ENCODE measurements at places on chromosomes 2 and 18.

DNA sequence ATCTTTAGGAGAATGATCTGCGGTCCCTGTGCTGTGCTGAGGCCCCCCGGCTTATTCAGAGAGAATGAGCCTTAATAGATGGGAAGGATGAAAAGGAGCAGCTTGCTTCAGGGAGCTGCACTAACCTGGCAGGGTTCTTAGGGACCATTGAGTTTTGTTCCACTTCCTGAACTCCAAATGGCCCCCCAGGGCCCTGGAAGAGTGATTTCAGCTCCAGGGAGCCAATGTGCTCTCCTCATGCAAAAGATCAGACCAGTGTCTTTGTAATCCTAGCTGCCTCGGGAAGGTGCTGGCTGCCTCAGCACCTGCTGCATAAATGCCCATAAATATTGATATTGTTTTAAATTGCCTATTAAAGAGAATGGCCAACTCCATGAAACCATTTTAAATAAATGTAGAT lies 210.2 kb downstream of the NCK2 start:
- DNase-seq: no peak

- DNase-seq: no peak
Measured at GRCh38 chr2:165202239-165202638, 1.6 kb downstream of the SCN3A start.

DNA sequence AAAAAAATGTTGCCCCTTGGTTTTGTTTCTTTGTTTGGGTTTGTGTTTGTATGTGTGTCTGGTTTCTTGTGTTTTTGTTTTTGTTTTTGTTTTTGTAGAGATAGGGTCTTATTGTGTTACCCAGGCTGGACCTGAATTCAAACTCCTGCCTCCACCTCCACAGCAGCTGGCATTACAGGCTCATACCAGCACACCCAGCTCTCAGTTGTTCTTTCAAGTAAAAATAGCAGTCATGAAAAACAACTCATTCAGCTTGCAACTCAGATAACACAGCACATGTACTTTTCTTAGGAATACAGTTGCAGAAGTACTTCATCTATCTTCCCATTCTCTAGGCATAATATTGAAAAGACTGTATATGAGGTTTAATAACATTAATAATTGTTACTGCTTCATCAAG lies 37.0 kb downstream of the ZC3H8 start:
- DNase-seq: no peak

GRCh38 chr2:147108548-147108947 lies 736.3 kb upstream of the ACVR2A start:
- no peak for DNase-seq

- no peak for DNase-seq
Measured at GRCh38 chr18:72768681-72769229, 99.0 kb downstream of the NETO1 start.

DNA sequence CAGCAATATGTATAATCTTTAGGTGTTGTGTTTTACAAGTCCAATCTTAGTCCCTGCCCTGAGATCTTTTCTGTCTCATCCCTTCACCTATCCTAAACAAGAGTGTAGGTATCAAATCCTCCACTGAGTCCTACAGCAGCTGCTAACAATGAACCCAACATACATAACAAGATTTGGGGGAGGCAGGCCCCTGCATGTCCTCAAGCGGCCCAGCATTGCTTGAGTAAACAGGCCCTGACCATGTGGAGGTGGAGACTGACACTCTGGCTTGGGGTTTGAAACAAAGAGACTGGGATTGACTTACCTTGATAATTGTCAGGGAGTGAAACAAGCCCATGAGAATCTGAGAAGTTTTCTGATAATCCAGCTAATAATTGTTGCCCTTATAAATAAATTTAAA lies 213.4 kb downstream of the STK39 start:
- no peak for DNase-seq

DNA sequence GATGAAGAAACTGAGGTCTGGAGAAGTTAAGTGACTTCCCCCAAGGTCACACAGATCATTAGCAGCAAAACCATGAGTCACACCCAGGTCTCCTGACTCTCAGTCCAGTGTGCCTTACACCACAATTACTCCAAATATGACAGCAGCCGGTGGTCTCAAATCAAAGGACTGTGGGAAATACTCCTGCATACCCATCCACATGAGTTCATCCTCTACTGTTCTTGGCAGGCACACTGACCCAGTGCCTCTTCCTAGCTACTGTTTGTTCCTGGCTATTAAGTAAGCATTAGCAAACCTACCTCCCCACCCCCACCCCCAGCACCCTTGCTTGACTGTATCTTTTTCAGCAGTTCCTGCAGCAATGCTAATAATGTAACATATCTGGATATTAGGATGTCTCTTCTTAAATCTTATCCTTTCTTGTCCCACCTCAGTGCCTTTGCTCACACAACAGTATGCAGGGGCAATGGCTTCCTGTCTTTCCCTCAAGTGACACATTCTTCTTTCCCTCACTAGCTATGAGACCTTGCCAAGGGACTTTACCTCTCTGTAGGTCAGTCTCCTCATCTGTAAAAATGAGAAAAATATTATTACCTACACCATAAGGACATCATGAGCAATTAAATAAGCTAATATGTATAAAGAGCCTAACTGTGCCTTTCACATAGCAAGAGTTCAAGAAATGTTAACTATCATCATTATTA lies 46.2 kb downstream of the FAM98A start:
- no peak for DNase-seq

GRCh38 chr2:109231996-109232705 lies 103.1 kb downstream of the SH3RF3 start:
- no peak for DNase-seq

DNA sequence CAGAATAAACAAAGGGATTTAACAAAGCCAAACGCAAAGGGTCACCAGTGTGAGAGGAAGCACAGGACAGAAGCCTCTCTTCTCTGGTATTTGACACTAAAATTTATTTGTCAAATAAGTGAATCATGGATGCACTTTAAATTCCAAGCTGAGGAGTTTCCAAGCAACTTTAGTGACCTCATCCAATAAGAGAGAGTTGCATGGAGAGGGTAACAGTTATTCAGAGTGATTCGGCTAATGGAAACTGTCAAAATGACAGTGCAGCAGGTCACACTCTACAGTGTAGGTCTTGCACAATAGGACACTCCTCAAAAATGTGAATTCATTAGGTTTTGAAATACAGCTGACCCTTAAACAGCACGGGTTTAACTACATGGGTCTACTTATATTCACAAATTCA lies 103.9 kb upstream of the ACVR1C start:
- DNase-seq: no peak

DNA sequence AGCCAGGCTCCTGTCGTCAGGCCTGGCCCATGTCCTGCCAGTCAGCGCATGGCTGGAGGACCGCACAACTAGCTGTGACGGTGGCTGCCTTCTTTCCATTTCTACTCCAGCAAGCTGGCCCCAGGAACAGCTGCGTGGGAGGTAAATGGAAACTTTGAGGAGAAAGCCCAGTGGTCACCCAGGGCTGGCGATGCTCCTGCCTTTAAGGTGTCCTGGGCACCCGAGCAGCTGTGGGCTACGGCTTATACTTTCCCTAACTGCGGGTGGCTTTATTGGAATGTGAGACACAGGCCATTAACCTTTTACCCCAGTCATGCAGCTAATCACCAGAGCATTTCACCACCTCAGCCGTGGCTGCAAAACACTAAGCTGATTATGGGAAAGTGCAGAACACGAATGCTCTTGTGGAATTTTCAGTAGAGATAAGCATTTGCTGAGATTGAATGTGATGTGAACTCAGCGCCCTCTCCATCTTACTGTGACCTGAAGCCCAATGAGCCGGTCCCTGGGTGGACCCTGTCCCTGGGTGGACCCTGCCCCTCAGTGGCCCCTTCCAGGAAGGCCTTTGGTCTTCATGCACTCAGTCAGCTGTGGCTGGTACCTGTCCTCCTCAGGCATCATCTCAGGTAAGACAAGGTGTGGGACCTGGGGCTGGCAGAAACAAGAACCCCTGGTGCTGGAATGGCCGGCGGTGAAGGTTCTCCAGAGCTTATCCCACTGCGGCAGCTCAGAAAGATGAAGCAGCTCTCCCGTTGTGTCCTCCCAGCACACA lies 275.4 kb upstream of the HS6ST1 start:
- no peak for DNase-seq

- DNase-seq: no peak
Measured at GRCh38 chr2:225598426-225598825, 198.9 kb downstream of the NYAP2 start.

DNA sequence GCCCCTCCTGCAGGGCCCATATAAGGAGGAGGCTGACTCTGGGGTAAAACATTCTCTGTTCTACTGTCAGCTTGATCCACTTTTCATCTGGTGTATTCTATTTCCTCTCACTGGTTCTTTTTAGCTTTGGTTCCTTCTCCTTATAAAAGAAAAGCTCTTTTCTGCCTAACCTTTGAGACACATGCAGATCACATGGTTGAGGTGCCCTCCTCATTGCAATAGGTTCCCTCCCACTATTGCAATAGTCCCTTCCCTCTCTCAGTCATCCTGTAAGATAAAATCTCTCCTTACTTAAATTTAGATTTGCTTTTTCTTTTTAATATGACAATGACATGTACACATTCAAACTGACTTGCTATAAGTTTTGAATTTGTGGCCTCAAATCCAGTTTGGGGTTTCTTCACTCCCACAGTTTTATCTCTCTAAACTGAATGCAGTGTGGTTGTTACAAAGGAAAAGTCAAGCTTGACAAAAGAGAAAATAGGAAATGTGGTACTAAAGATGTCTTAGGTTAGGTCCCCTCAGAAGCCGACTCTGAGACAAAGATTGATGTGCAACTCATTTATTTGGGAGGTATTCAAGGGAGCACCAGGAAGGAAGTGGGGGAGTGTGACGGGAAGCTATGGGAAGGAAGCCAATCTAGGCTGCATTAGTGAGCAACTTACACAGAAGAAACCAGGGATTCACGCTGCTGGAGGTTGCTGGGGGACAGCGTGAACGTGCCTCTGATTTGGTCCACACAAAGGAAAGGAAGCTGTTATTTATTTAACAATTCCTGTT lies 127.6 kb upstream of the LINC00305 start:
- DNase-seq: no peak

- no peak for DNase-seq
Measured at GRCh38 chr2:170170281-170171040, 7.5 kb upstream of the MYO3B start.

DNA sequence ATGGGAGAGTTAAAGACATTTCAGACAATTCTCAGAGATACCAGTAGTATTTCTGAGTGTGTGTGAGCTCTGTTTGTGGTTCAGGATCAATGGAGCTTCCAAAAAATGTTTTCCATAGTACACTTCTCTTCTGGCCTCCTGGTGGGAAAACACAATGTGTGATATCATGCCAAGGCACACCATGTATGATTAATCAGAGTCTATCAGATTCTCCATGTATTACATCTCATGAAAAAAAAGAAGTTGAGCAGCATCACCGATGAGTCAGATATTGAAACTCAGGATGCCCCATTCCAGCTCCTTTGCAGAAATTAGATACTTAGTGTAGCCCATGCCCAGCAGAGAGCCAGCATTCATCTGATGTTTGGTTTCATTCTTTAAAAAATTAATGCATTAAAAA lies 620.3 kb upstream of the POU3F3 start:
- DNase-seq: no peak

GRCh38 chr18:24860978-24861680 lies 400.7 kb downstream of the HRH4 start:
- no peak for DNase-seq

DNA sequence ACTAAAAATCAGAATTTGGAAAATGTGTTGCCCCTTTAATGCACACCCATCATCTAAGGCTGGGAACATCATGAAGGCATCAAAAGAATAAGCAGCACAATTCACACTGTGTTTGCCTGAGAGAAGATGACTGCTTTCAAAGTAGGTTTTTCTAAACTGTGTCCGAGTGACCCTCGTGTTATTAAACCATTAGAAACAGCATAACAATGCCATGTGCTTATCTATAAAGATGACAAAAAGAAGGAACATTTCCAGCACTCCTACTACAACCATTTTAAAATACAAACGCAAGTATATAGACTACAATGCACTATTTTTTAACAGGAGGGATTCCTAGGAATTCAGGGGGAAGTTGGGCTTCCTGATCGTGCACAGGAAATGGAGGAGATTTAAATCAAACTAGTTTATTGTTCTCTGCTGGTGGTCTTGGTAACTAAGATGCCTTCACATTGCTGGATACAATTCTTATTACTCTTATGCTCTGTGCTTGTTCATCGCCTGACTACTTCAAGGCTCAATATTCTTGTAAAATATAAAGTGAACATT lies 305.9 kb upstream of the CCDC68 start:
- no peak for DNase-seq

DNA sequence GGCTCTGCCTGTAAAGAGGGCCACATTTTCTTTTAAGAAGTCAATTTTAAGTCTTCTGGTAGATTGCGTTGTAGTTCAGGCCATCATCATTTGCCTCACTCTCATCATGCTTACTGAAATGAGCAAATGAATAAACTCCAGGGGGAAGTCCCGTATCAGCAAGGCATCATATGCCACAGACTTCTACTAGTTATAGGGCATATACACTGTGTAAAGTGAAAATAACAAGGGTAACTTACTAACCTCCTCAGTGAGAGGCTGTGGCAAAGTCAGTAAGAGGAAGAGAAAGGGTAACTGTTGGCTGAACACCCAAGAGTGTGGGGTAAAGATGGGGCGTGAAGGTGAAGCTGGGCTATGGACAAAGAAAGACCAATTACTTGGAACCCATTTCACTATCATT lies 456.2 kb downstream of the SPAG16 start:
- no peak for DNase-seq

DNA sequence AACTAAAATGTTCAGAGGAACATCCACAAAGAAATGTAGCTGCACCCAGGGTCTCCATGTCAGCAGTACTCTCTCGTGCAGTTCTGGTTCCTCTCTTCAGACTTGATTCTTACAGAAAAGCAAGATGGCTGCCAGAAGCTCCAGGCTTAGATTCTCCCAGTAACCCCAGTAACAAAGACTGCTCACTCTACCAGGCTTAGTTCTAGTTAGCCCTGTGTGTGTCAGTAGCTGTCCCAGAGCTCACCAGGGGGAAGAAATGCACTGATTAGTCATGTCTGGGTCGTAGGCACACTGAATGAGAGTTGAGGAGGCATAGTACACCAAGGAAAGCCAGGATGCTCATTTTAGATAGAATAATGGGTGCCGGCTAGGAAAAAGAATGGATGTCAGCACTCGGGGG lies 395.0 kb upstream of the NRP2 start:
- no peak for DNase-seq

GRCh38 chr2:72894514-72894913 lies 7.3 kb downstream of the SPR start:
- DNase-seq: no peak

GRCh38 chr2:230714136-230714480 lies 1.5 kb downstream of the CAB39 start:
- peak; percentile 9 for DNase-seq

DNA sequence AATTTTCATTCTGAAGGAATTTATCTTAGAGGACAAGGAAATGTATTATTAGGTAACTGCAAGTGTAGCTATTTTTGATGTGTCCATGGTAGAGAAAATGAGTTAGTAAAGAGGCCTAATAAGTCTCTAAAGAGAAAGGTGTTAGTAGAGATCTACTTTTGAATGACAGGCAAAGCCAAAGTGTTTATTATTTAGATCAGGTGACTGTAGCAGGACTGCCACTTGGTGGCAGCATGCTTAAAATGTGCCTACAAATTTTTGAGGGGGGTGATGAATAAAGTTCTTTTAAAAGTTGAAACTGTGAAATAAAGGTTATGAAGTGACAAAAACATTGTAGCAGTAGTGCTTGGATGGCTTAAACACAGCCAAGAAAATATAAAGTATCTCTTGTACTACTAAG lies 421.5 kb upstream of the MEIS1 start:
- no peak for DNase-seq

- no peak for DNase-seq
Measured at GRCh38 chr2:161352719-161353118, 44.5 kb downstream of the PSMD14 start.

GRCh38 chr2:156196031-156196430 lies 136.5 kb downstream of the NR4A2 start:
- DNase-seq: no peak

GRCh38 chr2:179954026-179954425 lies 53.1 kb downstream of the CWC22 start:
- DNase-seq: no peak

Data from activated T-cell treated with anti-CD3 and anti-CD28 coated beads for 48 hours (primary cell).